ENCODE measurements at places on chromosomes 6 and 20.

DNA sequence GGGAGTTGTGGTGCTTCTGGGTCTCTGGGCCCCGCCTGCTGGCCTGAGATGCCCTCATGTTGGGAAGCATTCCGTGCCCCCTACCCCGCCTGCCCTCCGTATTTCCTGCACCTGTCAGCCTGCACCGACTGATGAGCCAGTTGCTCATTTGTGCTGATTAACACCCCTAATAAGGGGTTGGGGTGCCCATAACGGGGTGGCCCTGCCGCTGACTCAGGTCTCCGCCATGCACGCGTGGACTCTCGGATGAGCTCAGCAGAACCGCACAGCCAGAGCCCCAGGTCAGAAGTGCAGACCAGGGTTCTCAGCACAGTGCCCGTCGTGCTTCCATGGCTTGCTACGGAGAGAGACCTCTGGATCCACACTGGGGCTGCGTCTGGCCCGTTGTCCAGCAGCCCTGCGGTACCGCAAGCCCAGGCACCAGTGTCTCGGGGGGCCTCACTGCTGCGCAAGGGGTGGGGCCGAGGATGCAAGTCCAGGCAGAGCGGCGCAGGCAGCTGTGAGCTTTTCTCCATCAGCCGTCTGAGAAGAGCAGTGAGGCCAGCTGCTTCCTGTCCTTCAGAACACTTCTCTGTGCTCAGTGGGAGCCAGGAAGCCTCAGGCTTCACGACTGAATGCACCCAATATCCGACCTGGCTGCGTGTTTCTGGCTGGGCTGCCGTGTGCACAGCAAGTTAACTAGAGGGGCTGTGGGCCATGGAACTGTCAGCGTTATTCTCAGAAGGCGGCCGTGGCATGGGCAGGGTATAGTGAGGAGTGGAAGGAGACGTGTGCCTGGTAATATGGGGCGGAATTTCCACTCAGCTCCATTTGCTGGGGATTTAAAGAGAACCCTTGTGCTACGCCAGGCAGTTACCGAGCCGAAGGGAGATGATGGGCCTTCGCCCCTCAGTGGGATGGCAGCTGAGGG, 18.6 kb downstream of the MTG2 start:
- peak; percentile 69 for DNase-seq

DNA sequence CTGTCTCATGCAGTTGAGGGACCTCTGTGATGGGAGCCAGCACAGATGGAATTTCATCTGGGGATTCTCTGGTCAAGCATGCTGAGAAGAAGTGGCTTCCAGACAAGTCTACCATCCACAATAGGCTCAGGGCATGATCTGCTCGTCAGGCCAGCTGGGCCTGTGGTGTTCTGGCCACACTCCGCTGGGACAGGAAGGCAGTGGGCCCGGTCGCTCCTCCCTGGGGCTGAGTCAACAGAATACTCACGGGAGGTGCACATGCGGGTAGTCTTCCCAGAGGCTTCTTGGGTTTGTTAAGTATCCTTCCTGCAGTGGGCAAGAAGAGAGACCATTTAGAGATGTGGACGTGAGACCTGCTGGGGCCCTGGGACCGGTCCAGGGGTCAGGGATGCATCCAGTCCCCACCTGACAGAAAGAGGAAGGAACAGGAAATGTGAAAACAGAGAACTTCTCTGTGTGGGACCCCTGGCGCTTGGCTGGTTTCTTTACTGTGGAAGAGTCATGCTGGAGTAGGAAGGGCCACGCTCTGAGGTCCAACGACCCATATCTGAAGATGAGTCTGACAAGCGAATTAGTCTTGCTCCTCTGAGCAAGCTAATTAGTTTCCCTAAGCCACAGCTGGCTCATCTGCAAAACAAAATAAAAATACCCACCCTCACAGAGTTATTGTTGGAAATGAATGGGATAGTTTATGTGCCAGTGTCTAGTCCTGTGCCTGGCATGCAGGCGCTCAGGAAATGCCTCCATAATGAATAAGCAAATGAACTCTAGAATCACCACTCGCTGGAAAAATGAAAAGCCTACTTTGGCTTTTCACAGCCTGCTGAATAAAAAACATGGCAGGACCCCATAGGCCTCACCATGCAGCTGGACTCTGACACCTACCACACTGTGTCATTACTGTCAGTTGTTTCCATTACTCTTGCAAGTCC, 67.3 kb downstream of the TRAM2 start:
- no peak for DNase-seq

GRCh38 chr6:101163611-101164010, 229.9 kb upstream of the GRIK2 start:
- DNase-seq = no peak

DNA sequence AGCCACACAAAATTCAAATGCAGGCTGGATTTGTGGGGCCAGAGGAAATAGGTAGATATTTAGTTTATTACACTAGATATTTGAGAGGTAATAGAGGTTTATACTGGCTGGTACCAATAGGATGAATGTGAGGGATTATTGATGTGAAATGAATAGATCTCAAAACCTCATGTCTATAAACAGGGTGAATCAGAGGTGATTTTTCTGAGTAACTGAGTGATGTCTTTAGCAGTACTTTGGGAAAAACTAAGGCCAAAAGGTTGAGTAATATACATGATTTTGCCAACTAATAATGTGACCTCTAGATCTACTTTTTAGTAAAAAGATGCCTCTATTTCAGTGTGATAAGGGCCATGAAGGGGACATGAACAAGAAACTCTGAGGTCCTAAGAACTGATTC, 86.8 kb downstream of the HAO1 start:
- no peak for DNase-seq

DNA sequence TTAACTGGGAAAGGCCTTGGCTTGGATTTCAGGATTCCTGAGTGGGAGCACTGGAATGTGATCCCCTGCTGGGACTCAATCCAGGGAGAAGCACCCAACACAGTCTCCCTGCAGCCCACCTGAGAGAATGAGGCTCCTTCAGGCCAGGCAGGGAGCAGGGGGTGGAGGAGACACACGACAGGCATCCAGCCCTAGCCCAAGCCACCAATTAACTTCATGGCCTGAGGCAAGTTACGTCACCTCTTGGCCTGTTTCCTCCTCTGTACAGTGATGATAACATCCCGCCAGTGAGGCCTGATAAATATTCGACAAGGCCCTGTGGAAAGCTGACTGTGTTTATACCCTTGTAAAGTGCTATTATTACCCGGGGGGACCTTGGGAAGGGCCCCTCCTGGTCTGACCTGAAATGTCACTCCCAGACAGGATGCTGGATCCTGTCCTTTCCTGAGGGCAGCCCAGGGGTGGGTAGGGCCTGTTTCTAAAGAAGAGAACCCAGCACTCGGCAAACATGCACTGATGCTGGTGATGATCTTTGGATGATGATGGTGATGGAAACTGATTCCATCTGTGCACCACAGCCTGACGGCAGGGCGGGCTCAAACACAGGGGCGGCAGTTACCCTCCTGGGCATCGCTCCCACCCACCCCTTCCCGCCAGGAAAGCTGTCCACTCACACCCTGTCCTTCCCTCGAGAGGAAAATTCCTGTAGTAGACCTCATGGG, 12.4 kb downstream of the FRS3 start:
- DNase-seq = no peak

DNA sequence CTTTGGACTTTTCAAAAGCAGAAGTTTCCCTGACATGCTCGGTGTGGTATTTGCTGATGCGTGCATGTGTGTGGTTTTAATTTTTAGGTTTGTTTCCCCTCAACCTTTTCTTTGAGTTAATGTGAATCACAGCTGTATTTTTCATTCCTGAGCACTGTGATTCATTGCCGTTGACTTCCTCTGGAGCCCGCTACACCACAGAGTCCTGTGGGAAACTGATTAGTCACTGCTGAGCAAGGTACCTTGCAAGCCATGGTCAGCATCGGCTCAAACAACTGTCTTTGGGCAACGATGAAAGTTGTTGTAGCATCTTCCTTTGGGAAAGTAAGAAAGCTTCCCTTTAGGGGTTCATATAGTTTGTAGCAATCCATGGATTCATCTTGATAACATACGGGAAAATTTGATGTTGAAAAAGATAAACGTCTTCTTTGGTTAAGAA, 57.5 kb downstream of the RIN2 start:
- no peak for DNase-seq

DNA sequence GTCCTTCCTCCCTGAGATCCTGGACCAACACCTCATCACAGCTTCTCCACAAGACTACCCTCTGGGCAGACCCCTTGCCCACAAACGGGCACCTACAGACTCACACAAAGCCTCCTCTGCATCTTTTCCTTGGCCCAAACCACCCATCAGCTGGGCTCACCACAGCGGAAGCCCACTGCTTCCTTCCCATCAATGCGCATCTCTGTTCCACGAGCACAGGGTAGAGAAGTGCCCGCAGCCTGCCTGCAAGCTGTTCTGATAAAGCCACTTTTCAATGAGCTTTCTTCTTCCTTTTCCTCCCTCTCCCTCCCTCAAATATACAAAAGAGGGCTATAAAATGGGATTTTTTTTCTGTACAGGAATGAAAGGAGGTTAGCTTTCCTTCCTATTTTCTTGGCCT, 111.2 kb downstream of the NFATC2 start:
- DNase-seq = no peak

- DNase-seq = peak; percentile 18
Observed at GRCh38 chr6:138161338-138162110, at the start of gene ARFGEF3. Gene ARFGEF3 (plus strand): TSS chr6:138161939. CDS start chr6:138162087, 148 bp downstream.

GRCh38 chr20:22977047-22977785, 57.9 kb upstream of the SSTR4 start:
- DNase-seq = no peak

DNA sequence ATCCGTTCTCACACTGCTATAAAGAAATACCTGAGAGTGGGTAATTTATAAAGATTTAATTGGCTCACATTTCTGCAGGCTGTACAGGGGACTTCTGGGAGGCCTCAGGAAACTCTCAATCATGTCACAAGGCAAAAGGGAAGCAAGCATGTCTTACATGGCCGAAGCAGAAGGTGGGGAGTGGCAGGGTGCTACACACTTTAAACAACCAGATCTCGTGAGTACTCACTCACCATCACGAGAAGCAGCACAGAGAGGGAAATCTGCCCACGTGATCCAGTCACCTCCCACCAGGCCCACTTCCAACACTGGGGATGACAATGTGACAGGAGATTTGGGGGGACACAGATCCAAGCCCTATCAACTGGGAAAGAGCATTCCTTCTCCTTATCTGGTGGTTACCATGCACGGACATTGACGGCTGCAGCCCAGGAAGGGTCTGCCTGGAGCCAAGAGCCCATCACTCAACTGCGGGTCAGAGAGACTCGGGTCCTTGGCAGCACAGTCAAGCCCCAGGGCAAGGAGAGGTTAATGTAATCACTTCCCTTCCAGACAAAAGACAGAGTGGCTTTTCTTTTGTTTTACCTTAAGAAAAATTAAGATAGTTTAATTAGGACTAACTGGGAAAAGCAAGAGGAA, 112.3 kb upstream of the CST7 start:
- DNase-seq = no peak

GRCh38 chr6:99151634-99152346, 197.7 kb downstream of the FAXC start:
- no peak for DNase-seq

GRCh38 chr20:6718662-6719368, 48.7 kb upstream of the BMP2 start:
- no peak for DNase-seq

Measured in NCI-H1092 (cell line).